ENCODE measurements at places on chromosomes 3 and 15.

GRCh38 chr15:77824361-77825251, 191.9 kb upstream of the LINGO1 start:
- DNase-seq, result no peak

GRCh38 chr15:79872358-79873017, 24.3 kb downstream of the MTHFS start:
- no peak for DNase-seq

- peak; percentile 39 for DNase-seq
These were observed at the start of gene TYRO3 for GRCh38 chr15:41558400-41559238. Gene TYRO3, plus strand, starts transcription at chr15:41559212. Its CDS starts 46 bp downstream, at chr15:41559258.

DNA sequence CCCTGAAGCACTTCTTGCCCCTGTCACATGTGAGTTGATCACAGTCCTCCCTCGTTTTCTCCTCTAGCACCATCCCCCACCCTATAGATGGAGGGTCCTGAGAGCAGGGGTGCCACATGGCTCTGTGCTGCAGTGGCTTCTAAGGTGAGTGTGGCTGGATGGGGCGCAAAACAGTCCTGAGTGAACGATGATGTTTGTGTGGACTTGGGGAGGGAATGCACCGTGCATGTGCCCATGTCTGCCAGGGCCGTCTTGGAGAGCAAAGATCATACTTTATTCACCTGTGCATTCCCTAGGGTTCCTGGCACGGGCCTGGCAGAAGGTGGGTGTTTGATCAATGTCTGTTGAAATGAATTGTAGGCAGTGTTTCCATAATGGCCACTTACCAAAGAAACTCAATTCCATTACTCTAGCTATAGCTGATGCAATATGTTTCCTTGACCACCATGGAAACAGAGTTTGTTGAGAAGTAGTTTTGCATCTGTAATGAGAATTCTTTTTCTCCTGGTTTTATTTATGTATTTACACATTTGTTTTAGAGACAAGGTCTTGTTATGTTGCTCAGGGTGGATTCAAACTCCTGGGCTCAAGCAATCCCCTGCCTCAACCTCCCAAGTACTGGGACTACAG, 58.0 kb downstream of the ABTB1 start:
- DNase-seq, result no peak

GRCh38 chr3:14148041-14148985, 23.5 kb downstream of the TMEM43 start:
- no peak for DNase-seq

DNA sequence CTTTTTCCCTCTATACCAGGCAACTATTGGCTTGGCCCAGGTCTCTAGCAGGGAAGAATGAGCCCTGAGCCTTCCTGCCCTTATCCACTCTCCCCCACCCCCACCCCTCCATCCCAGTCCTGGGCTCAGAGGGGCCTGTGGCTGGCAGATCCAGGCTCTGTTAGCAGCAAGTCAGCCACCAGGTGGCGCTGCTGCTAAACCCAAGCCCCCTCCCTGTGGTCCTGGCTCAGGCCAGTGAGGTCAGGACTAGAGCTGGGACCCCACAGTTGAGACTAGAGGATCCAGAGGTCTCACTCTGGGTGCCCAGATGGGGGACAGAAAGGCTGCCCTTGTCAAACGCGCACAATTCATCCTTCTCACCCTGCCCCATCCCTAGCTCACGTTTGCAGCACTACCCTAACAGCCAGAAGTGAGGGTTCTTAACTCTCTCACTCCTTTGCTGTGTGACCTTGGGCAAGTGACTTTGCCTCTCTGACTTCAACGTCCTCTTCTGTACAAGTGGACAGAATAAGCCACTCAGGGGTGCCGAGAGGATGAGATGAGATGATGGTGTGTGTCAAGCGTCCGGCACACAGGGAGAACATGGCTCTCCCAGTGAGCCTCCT, 46.8 kb upstream of the SLC6A1 start:
- peak; percentile 18 for DNase-seq

- no peak for DNase-seq
These were observed 9.5 kb upstream of the CCDC80 start for GRCh38 chr3:112650482-112650881.

DNA sequence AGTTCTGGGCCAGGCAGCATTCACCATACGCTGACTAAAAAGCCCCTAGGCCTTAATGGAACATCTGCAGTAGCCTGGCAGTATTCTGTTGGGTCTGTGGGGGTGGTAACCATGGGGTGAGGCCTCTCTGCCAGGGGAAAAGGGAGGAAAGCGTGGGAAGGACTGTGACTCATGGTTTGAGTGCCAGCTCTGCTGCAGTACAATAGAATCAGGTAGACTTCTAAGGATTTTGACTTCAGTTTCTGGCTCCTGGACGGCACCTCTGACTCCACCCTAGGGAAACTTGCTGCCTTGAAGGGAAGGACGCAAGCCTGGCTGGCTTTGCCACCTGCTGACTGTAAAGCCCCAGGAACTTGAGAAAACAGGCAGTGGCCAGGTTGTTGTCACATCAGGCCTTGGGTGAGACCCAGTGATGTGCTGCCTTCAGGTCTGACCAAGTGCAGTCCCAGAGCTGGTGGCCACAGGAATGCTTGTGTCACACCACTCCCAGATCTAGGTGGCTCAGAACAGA, 148.6 kb downstream of the SUCNR1 start:
- DNase-seq, result no peak

- no peak for DNase-seq
These were observed 12.8 kb downstream of the ITPR1 start for GRCh38 chr3:4505688-4506558.

- DNase-seq, result no peak
These were observed 27.4 kb upstream of the FAM174B start for GRCh38 chr15:92682741-92683510.

GRCh38 chr15:70400766-70401541, 303.2 kb upstream of the TLE3 start:
- DNase-seq, result no peak

DNA sequence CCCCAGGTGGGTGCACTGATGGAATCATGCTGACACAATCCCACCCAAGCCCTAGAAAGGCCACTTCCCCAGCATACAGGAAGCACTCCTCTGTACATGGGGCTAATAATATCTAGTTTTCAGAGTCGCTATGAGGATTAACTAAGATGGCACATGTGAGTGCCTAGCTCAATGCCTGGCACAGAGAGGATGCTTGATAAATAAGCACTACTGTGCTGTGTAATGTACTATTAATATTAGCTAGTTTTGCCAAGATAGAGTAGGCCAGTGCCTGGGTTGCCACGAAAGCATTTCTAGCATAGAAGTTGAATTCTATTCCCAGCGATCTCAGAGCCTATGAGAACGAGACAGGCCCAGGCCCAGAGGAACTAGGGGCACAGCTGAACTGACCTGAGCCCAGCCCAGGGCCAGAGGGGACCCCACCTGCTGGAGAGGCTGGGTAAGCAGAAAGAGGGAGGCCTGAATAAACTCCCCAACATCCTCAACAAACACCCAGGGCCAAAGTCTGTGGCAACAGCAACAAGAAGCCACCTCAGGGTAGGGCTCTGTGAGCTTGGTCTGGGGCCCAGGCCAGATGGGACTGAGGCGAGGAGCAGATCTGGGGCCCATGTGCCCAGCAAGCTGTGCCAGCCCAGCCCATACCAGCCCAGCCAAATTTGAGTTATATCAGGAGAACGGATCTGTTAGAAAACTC, 7.6 kb upstream of the SEMA7A start:
- DNase-seq, result no peak

GRCh38 chr3:152496286-152496685, 227.6 kb downstream of the MBNL1 start:
- no peak for DNase-seq

GRCh38 chr3:178059119-178059518, 477.1 kb upstream of the KCNMB2 start:
- no peak for DNase-seq

GRCh38 chr3:30873671-30874070, 20.8 kb downstream of the GADL1 start:
- no peak for DNase-seq

GRCh38 chr3:57973715-57974477, 34.3 kb upstream of the FLNB start:
- DNase-seq, result no peak

GRCh38 chr15:80892414-80892813, 97.2 kb downstream of the MESD start:
- no peak for DNase-seq

- no peak for DNase-seq
These were observed 158.1 kb downstream of the APBA2 start for GRCh38 chr15:29043736-29044502.

DNA sequence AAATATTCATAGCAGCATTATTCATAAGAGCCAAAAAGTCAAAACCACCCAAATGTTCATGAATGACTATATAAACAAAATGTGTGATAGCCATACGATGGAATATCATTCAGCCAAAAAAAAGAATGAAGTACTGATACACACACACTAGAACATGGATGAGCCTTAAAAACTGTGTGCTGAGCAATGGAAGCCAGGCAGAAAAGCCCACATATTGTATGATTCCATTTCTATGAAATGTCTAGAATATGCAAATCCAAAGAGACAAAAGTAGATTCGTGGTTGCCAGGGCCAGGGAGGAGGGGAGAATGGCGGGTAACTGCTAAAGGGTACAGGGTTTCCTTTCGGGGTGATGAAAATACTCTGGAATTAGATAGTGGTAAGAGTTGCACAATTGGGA, 37.2 kb upstream of the LINGO1 start:
- no peak for DNase-seq

- no peak for DNase-seq
These were observed 339.4 kb upstream of the SLCO3A1 start for GRCh38 chr15:91514147-91514546.

DNA sequence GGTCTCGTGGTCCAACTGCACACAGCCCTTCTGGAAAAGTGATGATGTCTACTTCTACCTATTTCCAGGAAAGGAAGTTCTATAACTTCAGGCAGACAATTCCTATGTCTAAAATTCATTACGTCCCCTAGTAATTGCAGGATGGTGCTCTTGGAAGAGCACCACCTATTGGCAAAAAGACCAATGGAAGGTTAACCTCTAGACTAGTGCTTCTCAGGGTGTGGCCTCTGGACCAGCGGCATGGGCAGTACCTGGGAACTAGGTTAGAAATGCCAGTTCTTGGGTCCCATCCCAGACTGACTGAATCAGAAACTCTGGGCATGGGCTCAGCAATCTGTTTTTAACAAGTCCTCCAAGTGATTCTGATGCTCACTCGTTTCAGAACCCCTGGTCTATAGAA, 258.3 kb upstream of the ICE2 start:
- DNase-seq, result no peak

DNA sequence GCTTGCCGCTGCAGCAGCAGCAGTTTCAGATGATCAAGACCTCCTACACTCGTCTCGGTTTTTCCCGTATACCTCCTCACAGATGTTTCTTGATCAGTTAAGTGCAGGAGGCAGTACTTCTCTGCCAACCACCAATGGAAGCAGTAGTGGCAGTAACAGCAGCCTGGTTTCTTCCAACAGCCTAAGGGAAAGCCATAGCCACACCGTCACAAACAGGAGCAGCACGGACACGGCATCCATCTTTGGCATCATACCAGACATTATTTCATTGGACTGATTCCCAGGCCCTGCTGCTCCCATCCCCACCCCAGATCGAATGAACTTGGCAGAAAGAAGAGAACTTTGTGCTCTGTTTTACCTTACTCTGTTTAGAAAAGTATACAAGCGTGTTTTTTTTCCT, 17.6 kb downstream of the CALML4 start:
- no peak for DNase-seq

DNA sequence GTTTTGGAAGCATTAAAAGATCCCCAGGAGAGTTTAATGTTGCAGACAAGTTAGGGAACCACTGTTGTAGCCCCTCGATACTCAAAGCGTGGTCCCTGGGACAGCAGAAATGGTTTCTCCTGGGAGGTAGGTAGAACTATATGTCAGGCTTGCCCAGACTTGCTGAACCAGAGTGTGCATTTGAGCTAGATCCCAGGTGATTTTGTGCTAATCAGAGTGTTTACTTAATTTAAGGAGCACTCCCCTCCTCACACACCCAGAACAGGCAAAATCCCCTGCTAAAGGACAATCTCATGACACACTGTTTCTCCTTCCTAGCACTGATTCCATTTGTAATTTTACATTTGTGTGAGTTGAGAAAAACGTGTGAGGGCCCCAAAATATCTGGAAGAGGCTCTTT, 24.3 kb downstream of the LMCD1 start:
- no peak for DNase-seq

- DNase-seq, result no peak
These were observed 63.9 kb downstream of the TMCC1 start for GRCh38 chr3:129829640-129830039.

Data from stimulated activated CD4-positive, alpha-beta T cell treated with anti-CD3 and anti-CD28 coated beads, Interleukin-1b, Interleukin-23, amount 100 ng/mL, for 1 hour (primary cell).